ENCODE measurements at places on chromosomes 5 and 9.

- no peak for DNase-seq
These were observed 74.5 kb upstream of the PALM2AKAP2 start for GRCh38 chr9:109705515-109705914.

DNA sequence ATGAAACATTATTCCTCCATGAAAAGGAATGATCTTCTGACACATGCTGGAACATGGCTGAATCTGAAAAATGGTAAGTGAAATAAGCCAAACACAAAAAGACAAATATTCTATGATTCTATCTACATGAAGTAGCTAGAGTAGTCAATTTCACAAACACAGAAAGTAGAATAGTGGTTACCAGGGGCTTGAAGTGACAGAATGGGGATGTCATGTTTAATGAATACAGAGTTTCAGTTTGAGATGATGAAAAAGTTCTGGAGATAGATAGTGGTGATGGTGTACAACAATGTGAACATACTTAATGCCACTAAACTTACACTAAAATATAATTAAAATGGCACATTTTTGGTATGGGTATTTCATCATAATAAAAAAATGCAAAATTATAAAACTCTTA lies 18.3 kb downstream of the RLN2 start:
- DNase-seq = no peak

GRCh38 chr5:103109277-103109676 lies 10.7 kb downstream of the GIN1 start:
- DNase-seq = no peak

DNA sequence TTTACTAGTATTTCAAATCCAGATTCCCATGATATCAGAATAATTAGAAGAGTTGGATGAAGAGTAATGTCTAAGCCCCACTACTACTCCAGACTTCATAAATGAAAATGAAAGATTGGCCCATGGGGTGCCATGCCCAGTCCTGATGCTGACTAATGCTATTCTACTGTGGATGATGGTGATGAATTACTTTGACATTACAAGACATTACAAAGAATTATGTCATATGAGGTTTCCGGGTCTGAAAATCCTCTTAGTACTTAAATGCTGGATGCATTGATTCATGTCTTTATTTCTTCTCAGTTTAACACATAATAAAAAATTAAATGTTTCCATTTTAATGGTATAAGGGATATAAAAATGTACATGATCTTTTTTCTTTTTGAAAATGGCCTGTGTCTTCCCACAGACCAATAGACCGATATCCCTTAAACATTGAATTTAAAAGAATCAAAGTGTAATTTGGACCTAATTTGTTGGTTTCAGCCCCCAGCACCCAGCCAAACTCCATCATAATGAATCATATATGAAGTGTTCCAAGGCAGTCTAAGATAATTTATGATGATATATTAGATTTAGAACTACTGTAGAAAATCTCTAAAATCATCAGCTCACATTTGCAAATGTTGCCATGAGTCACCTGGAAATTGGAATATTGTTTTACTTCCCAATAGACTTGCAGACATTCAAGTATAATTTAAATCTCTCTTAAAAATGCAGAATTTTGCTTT lies 223.6 kb upstream of the SGCD start:
- DNase-seq = no peak

DNA sequence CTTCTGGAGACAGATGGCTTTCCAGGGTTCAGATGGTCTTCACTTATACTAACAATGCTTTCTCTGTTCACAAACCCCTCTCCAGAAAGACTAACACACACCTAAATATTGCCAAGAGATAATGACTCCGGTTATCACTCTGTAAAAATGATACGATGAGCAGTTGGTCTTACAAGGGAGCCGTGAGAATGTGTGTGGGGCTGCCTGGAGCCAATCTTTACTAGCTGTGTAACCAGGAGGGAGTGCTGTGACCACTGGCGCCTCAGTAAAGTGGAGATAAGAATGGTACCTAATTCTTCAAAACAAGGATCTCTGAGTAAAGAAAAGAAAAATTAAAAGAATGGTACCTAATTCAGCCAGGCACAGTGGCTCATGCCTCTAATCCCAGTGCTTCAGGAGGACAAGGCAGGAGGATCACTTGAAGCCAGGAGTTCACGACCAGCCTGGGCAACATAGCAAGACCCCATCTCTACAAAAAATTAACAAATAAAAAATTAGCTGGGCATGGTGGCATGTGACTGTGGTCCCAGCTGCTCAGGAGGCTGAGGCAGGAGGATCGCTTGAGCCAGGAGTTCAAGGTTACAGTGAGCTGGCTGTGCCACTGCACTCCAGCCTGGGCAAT lies 39.9 kb upstream of the IL17B start:
- DNase-seq = no peak

DNA sequence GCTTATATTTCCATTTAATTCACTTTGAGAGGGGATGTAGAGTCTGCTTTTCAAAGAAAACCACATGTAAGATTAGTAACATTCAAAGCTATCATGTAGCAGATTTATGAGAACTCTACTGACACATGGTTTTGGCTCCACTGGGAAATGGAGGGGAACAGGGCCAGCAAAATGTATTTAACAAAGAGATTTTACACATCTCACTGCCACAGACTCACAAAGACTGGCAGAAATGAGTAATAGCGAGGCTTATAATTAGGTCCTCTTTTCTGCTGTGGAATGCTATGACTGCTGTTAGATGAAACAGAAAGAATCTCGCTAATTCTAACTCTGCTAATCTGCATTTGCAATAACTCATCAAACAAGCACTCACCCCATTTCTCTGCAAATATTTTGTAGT lies 4.5 kb downstream of the DAP start:
- no peak for DNase-seq

- no peak for DNase-seq
These were observed 175.9 kb downstream of the RFK start for GRCh38 chr9:76218117-76218885.

DNA sequence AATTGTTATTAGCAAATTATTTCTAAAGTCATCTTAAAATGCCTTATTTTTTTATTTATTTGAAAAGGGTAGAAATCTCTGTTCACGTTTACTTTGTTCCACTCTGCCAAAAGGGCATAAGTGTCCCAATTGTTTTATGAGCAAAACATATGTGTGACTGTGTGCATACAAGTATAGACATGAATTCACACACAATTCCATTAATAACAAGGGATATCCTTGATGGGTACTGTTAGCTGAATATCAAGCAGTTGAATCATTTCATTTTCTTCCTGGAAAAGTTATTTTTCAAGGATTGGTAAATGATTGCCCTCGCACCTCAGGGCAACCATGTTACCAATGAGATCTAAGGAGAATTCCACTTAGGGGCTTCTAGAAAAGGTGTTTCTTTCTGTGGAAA lies 92.1 kb upstream of the TAF11L2 start:
- DNase-seq = no peak

- no peak for DNase-seq
These were observed 62.7 kb upstream of the OSMR start for GRCh38 chr5:38783011-38783561.

DNA sequence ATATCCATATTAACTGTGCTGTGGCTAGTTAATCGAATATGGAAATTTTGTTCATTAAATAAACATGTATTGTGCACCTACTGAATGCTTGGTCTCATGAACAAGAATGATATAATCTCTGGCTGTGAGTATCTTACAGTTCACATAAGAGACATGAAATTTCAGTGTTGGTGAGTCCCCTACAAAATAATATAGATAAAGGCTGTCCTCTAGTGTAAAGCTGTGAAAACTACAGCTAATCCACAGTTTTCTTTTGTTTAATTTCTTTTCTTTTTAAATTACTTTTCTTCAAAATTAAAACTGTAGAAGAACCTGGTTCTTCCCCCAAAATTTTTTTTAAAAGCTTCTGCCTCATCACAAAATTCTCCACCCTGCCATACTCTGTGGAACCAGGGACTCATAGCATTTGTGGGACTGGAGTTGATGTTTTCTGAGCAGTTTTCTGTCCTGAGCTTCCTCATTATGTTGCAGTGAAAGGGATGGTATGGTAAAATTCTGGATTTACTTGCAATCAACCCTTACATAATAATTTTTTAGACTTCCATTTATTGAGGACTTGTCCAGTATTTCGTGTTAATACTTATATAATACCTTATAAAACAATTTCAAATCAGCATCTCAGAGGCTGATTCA lies 135.0 kb downstream of the STK32A start:
- no peak for DNase-seq

DNA sequence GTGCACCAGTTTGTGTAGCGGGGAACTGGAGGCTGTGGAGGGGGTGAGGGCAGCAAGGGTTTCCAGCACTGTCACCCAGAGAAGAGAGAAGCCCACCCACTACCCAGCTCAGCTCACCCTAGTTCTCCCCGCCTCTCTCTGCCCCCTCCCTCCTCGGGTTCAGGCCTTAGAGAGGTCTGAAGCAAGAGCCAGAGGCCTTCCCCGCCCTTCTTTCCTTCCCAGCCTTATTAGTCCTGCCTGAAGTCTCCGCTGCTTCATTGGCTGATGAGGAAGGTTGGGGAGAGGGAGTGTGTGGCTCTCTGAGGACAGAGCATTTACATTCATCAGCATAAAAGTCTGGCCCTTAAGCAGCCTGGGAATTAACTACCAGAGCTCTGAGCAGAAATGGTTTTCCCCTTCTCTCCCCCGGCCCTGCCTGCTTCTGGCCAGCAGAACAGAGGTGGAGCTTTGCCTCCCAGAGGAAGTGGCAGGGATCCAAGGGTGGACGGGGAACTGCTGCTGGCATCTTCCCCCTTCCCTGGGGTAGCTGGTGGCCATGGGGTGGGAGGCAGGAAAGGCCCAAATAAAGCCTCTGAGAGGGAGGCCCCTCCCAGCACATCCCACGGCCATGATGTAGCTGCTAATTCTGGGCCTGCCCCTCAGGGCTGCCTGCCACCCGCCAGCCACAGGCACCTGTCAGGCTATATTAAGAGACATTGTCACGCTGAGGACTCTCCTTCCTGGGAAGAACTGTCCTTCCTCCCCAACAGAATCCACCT lies 4.1 kb downstream of the DNAJB5 start:
- DNase-seq = no peak

DNA sequence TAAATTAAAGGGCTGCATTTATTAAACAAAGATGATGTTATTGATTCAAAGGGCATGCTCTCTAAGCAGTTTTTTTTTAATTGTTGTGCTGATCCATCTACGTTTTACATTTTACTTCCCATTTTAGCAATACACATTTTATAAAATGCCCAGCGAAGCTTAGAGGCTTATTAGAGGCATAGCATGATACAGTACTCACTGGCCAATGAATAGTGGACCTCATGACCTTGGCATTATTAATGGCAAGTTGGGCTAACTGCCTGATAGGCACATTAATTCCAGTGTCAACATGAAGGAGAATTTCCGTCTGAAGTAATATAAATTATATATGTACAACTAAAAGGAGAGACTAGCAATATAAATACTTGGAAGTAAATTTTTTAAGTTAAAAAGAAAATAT lies 837.2 kb downstream of the EFNA5 start:
- DNase-seq = no peak
